NCI-H774 (cell line): ENCODE measurements at places on chromosomes 4 and X.

DNA sequence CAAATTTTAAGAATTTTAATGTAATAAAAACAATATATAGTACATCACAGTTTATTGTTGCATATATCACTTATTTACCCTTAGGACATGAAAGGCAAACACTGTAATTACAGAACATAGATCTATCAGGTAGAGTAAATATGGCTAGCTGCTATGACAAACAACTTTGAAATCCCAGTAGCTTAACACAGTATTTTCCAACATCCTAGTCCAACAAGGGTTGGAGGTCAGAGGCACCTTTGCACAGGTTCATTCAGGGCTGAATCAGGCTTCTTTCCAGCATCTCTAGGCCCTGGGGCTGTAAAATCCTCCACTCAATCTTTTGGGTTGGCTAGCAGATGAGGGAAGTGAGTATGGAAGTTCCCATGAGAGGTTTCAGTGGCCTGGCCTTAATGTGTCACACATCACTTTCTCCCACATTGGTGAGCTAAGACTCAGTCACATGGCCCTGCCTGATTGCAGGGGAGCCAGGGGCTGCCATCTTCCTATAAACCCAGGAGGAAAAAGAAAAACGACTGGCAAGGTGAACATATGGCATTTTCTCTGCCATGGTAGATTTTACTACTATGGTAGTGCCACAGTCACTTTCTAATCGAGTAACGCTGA, 32.9 kb downstream of the HERC6 start:
- DNase-seq, result no peak

- no peak for DNase-seq
Measured at GRCh38 chr4:182700362-182701160, 216.6 kb downstream of the DCTD start.

DNA sequence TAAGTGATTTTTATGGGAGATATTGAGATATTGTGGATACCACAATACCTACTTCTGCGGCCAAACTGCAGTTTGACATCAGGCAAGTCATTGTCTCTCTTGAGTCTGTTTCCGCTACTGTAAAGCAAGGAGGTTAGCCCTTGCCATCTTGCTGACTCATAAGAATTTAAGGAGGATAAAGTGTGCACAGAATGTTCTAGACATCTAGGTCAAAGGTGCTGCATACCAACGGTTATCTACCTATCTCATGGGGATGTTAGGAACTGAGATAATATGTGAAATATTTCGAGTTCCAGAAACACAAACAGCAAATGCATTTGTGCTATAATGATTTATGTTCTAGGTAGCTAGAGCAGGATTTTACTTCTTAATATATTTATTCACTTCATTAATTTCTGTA, 211.5 kb upstream of the NR3C2 start:
- no peak for DNase-seq

- no peak for DNase-seq
Measured at GRCh38 chr4:148071009-148071408, 339.1 kb downstream of the ARHGAP10 start.

DNA sequence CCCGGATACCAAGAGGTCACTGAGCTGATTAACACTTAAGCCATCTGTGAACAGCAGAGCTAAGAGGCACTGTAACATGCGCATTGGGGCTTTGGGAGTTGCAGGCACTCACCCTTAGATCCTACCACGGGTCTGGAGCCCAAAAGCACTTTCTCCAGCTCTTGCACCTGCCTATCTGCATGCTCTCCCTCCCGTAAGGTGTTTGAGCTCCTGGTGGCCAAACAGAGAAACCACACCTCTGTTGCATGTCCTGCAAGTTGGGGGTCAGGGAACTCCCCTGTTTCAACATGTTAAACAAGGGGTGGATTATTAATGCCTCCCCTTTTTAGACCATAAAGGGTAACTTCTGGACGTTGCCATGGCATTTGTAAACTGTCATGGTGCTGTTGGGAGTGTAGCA, 49.8 kb downstream of the GYPA start:
- DNase-seq, result no peak

DNA sequence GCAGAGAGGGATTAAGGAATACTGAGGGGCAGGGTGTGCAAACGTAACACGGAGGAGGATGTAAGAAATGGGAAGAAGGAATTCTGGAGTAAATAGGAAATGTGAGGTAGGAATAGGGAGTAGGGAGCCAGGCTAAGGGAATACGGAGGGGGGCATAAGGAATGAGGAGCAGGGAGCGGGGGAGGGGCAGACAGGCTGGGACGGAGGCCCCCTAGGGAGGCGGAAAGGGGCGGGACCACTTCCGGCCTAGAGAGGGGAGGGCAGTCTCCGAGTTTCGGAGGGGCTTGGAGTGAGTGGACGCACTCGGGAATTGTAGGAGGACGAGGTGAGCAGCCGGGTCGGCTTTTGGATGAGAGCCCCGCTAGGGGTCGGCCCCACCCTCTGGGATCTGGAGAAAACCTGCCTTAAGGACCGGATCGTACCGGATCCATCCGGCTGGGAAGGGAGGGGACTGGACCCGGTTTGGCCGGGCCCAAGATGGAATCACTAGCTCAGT, 612 bp downstream of the MAGED2 start:
- peak; percentile 64 for DNase-seq

- no peak for DNase-seq
Measured at GRCh38 chr4:48248559-48248953, 21.1 kb downstream of the TEC start.

GRCh38 chr4:185837415-185838103, 25.6 kb upstream of the SORBS2 start:
- DNase-seq, result no peak

- no peak for DNase-seq
Measured at GRCh38 chrX:115178473-115178872, 10.7 kb upstream of the RBMXL3 start.

DNA sequence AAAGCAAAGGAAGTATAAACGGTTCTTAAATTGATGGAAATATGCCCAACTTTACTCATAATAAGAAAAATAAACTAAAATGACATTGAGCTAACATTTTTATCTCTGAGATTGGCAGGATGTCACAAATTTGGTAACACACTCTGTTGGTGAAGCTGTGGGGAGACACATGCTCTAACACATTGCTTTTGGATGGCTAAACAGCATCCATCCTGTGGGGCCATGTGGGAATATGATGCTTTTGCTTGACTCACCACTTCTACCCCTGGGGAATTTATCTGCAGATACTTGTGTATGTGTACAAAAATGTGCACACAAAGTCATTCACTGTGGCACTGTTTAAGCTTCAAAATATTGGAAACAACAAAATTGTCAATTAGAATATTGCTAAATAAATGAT, 100.2 kb downstream of the ANAPC4 start:
- DNase-seq, result no peak

GRCh38 chrX:97705936-97706335, 822.2 kb downstream of the RPA4 start:
- DNase-seq, result no peak

DNA sequence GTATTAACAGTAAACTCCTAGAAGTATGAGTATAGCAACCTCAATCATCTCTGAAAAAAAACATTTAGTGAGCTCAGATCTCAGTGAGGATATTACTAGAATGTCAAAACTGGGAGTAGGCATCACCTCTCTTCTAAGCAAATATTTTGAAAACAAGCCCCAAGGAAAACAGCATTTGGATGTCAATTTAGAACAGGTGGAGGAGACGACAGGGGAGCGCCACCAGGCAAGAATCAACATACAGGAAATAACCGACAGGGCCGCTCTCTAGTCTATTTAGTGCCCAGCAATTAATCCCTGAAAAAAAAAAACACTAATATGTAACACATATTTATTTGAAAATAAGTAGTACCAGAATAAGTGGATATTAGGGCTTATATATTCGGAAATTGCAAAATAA, 940.3 kb upstream of the ADGRL3 start:
- no peak for DNase-seq

- no peak for DNase-seq
Measured at GRCh38 chr4:88320780-88321373, 36.5 kb upstream of the PPM1K start.

GRCh38 chr4:98493296-98493695, 165.1 kb downstream of the TSPAN5 start:
- DNase-seq, result no peak

GRCh38 chr4:78797777-78798284, 21.7 kb downstream of the BMP2K start:
- DNase-seq, result no peak

GRCh38 chrX:82765811-82766210, 742.3 kb upstream of the POU3F4 start:
- DNase-seq, result no peak

GRCh38 chr4:123398853-123399626, 2.4 kb downstream of the SPRY1 start:
- no peak for DNase-seq

DNA sequence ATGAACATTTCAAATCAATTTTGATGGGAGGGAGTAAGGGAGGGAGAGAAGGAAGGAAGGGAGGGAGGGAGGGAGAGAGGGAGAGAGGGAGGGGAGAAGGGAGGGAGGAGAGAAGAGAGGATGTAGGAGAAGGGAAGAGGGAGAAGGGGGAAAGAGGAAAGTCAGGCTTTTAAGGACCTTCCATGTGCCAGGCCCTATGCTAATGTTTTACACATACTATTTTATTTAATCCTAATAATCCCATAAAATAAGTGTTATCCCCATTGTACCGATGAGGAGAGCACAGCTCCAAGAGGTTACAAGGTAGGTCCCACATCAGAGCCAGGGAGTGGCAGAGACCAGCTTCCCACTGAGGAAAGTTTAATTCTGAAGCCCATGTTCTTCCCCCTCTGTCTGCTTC, 341.9 kb downstream of the RAB28 start:
- DNase-seq, result no peak

GRCh38 chr4:177640864-177641263, 198.6 kb upstream of the AGA start:
- no peak for DNase-seq

DNA sequence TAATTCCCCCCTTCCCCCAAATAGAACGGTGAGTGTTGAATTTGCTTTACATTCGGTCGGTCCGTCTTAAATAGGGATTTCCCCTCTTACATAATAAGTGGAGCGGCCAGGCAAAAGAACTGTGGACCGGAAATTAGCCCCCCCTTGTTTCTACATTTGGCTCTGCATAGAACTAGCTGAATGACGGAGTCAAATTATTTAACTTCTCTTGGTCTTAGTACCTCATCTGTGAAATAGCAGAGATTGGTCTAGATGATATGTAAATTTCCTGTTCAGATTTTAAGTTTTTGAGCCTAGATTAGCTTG, 1.3 kb downstream of the SPATA18 start:
- DNase-seq, result no peak
